ENCODE measurements at places on chromosomes 11 and 22.

DNA sequence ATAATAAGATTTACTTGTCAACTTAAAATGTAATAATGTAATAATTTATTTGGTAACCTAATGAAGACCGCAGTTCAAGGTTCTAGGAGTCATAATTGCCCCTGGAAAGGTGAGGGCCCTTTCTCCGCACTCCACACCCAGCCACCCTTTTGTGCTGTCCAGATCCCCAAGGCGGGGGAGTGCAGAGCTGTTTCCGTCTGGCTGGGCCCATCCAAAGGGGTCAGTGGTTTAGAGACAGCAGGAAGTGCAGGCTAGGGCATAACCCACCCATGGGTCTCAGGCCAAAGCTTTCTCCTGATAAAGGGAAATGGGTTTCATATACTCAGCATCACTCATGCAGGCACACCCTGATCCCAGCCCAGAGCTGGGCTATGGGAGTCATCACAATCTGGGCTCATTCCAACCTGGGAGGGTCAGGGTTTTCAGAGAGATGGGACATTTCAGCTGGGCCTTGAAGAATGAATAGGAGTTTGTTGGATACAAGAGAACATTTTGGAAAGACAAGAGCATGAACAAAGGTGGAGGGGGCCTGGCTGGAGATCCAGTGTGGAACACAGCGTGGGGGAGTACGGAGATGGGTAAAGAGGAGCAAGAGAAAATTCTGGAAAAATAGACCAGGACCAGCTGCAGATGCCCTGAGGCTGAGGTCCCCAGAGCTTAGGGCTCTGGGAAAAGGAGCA, 432.2 kb downstream of the TBC1D22A start:
- DNase-seq = no peak

- DNase-seq = no peak
Measured at GRCh38 chr11:88849368-88849767, 216.4 kb downstream of the GRM5 start.

DNA sequence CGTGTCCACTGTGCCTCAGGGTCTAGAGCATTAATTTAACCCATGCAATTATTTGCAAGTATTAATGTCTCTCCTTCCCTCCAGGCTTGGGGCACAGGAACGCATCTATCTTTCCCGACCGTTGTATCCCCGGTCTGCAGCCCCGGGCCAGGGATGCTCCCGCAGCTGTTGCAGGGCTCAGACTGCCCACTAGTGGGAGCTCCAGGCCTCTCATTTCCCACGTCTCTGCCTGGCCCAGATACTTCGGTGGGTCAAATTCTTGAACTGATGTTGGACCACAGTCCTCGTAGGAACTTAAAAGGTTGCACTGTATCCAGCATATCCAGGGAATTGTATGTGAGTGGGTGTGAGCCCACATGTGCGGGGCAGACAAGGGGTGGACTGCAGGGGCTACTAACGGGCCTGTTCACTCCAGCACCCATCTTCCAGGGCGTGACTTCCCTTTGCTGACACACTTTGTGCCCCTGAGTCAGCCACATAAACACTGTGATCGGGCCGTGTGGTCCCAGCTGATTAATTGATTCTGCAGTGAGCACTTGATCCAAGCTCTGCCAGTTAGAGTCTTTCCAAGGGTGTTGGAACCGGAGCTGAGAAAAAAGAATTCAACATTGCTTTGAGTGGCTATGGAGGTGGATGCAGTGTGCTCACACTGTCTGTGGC, 451.3 kb downstream of the TBC1D22A start:
- DNase-seq = peak; percentile 61

DNA sequence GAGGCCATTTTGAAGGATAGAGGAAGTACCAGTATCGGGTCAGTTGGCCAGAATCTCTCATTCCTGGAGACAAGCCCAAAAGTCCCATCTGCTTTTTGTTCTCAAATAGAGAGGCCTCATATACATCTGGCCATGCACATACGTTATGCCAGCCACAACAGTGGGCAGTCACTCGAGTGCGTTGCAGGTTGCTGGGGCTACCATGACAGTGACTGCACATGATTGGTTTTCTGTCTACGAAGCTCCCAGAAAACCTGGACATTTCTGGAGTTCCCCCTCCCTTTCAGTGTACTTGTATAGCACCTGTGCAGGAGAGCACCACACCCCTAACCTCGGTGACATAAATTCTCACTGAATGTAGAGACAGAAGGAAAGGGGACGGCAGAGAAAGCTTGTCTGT, 62.1 kb downstream of the C22orf31 start:
- no peak for DNase-seq

GRCh38 chr11:72721276-72721675, 30.9 kb downstream of the ARAP1 start:
- no peak for DNase-seq

GRCh38 chr11:24820541-24820940, 323.7 kb downstream of the LUZP2 start:
- DNase-seq = no peak
